ENCODE measurements at places on chromosomes 12 and 14.

GRCh38 chr14:63875311-63875710, 22.5 kb downstream of the SYNE2 start:
- no peak for DNase-seq

DNA sequence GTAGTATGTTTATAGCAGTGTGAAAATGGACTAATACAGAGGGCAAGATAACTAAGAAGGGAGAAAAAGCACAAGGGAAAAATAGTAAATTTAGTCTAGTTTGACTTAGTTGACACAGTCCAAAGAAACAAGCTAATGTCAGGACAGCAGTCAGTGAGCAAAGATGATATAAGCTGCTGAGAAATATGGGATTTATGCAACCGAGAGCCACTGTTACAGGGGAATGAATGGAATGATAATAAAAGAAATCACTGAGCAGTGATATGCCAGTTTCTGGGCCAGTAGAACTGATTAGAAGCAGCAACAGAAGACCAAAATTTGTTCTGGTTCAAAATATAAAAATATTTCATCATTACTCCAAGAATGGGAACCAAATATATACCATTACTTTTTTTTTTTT, 60.1 kb downstream of the R3HDM2 start:
- no peak for DNase-seq

DNA sequence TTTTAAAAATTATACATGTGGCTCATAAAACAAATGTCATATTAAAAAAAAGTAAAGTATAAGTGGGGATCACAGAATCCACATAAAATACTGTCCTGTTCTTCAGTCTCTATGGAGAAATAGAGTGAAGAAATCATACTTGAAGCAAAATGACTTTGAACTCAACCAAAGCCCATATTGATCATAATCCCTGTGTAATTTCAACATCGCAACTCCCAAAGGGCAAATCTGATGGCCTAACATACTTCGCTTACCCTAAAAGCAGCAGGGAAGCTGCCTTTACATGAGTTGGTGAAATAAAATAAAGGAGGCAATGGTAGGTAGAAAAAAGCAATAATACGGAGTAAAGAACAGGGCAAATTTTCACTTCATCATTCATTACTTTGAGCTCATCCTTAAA, 101.8 kb downstream of the CEP128 start:
- DNase-seq, result no peak

DNA sequence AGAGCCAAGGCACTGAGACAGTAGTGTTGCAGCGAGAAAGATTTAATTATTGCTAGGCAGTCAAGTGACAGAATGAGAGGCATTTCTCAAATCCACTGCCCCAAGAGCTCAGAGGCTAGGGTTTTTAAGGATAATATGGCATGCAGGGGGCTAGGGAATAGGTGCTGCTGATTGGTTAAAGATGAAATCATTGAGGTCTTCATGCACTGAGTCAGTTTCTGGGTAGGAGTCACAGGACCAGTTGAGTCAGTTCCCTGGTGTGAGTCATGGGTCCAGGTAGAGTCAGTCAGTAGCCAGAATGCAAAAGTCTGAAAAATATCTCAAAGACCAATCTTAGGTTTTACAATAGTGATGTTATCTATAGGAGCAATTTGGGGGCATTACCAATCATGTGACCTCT, 323.8 kb downstream of the RGS6 start:
- no peak for DNase-seq

Measured in germinal center (tissue), 1 donor.